Right atrium auricular region (tissue), 2 donors: ENCODE measurements at places on chromosomes 5 and 9. TPM values are rescaled to one million over a fixed set of nuclear protein-coding genes. Genes with fewer than 3 reads are reported as not detected.

GRCh38 chr9:21974343-21974721 is 19.9 kb downstream of the CDKN2A start:
- peak overlapping the region; percentile 27 for H3K4me3 ChIP-seq
- H3K27me3 ChIP-seq, result peaks cover 74% of the 10 kb centered on the region
- H3K27ac ChIP-seq, result no peak overlapping the region

TMEM252 gene
- total RNA-seq, result not detected

CENPK gene
- total RNA-seq, result not detected

GRCh38 chr5:135027266-135027696 is 6.7 kb downstream of the PITX1 start:
- H3K27me3 ChIP-seq, result peaks cover 50% of the 10 kb centered on the region
- no peak for DNase-seq
- no peak overlapping the region for H3K27ac ChIP-seq
- no peak overlapping the region for H3K4me3 ChIP-seq
- H3K36me3 ChIP-seq, result no peaks in the 10 kb centered on the region
- H3K4me1 ChIP-seq, result peaks cover 31% of the 10 kb centered on the region

NEUROG1 gene
- total RNA-seq, result not detected

PCDHB7 gene
- 1.0 TPM for total RNA-seq

DNA sequence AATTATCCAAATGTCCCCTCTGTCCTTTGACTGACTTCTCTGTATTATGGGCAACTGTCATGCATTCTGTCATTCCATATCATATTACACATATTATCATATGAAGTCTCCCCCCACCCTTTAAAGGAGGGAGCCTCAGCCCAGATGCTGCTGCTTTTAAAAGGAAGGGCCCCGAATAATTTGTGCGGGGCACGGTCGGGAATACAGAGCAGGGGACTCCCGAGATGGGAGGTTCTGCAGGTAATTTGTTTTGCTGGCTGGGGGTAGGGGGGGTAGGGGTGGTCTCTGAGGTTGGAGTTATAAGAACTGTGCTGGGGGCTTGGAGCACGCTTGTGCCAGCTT is 10.1 kb upstream of the LHX2 start:
- H3K4me1 ChIP-seq, result peaks cover 25% of the 10 kb centered on the region
- H3K27ac ChIP-seq, result no peak overlapping the region

- H3K27me3 ChIP-seq, result no peaks in the 10 kb centered on the region
- no peaks in the 10 kb centered on the region for H3K36me3 ChIP-seq
- no peak for DNase-seq
- H3K4me1 ChIP-seq, result peaks cover 9% of the 10 kb centered on the region
- H3K4me3 ChIP-seq, result no peak overlapping the region
These were observed 11.7 kb downstream of the PRUNE2 start for GRCh38 chr9:76894198-76894597.

- peaks cover 21% of the 10 kb centered on the region for H3K4me1 ChIP-seq
- H3K27me3 ChIP-seq, result no peaks in the 10 kb centered on the region
- H3K27ac ChIP-seq, result peak within 1 kb of the TSS; percentile 96
- DNase-seq, result peak; percentile 91
- peak within 1 kb of the TSS; percentile 78 for H3K4me3 ChIP-seq
- H3K36me3 ChIP-seq, result no peaks in the 10 kb centered on the region
These were observed at the start of the genes SMIM27 and TOPORS for GRCh38 chr9:32552172-32552872. Gene SMIM27 (plus strand): TSS chr9:32552327. CDS start chr9:32552435, 108 bp downstream. Gene TOPORS (minus strand): TSS chr9:32552586. CDS start chr9:32552436, 150 bp downstream.

DNA sequence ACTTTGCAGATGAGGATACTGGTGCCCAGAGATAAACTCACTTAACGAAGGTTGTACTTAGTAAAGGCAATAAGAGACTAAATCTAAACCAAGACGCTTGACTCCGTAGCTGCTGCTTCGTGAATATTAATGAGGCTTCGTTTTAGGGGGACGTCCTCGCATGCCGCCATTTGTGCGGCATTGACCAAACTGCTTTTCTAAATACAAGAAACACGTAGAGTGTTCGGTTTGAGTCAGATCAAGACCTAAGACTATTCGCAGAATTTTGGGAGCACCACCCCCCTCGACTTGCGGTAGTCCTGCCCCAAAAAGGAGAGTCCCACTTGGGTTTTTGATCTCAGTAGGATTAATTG is 1.1 kb downstream of the NPM1 start:
- H3K4me1 ChIP-seq, result no peaks in the 10 kb centered on the region
- peak overlapping the region; percentile 96 for H3K4me3 ChIP-seq
- no peaks in the 10 kb centered on the region for H3K27me3 ChIP-seq
- H3K27ac ChIP-seq, result no peak overlapping the region

- H3K4me1 ChIP-seq, result no peaks in the 10 kb centered on the region
- no peak overlapping the region for H3K27ac ChIP-seq
- no peak for DNase-seq
- no peak overlapping the region for H3K4me3 ChIP-seq
- H3K36me3 ChIP-seq, result no peaks in the 10 kb centered on the region
- no peaks in the 10 kb centered on the region for H3K27me3 ChIP-seq
These were observed 246.0 kb upstream of the KIF2A start for GRCh38 chr5:62059960-62060359.

GRCh38 chr5:127529904-127530682 is 12.7 kb downstream of the PRRC1 start:
- H3K27ac ChIP-seq, result no peak overlapping the region
- no peaks in the 10 kb centered on the region for H3K4me1 ChIP-seq
- peaks cover 89% of the 10 kb centered on the region for H3K36me3 ChIP-seq
- no peak for DNase-seq

- H3K4me3 ChIP-seq, result no peak overlapping the region
- H3K36me3 ChIP-seq, result no peaks in the 10 kb centered on the region
- H3K27ac ChIP-seq, result no peak overlapping the region
- no peaks in the 10 kb centered on the region for H3K4me1 ChIP-seq
These were observed 14.4 kb downstream of the CPLX2 start for GRCh38 chr5:175885813-175886212.

PCDHB15 gene
- total RNA-seq, result 3.2 TPM

DNA sequence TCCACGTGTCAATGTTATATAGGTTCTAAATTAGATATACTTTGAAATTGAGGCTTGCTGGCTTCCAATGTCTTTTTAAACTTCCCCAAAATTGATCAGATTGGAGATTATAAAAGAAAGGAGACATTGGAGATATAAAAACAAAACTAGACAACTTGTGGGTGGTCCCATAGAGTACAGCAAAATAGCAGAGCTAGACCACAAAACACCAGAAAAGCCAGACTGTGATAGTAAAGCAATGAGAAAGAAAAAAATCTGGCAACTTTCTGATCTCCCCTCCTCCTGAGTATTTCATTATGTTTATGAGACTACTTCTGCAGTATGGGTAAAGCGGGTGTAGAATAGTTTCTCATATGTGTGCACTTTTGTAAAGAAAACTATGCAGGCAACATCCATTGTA is 713.8 kb upstream of the MEF2C start:
- H3K27me3 ChIP-seq, result no peaks in the 10 kb centered on the region
- no peak overlapping the region for H3K4me3 ChIP-seq

DNA sequence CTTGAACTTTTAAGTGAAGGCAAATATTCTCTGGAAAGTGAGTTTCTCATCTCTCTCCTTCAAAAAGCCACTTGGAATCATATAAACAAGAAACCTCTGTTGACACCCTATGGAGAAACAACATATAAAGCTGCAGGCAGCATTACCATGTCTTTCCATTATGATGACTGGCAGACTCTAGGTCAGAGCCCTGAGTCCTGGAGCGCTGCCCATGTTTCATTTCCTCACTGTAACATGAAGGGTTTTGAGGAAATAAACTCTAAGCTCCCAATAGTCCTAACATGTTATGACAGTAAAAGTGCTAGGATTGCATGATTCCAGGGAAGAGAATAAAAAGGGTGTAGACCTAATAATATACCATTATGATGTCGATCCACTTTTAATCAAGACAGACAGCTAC is 220.6 kb downstream of the CTNND2 start:
- no peaks in the 10 kb centered on the region for H3K36me3 ChIP-seq
- no peaks in the 10 kb centered on the region for H3K27me3 ChIP-seq
- no peak overlapping the region for H3K27ac ChIP-seq
- no peak overlapping the region for H3K4me3 ChIP-seq
- H3K4me1 ChIP-seq, result no peaks in the 10 kb centered on the region
- no peak for DNase-seq

DNA sequence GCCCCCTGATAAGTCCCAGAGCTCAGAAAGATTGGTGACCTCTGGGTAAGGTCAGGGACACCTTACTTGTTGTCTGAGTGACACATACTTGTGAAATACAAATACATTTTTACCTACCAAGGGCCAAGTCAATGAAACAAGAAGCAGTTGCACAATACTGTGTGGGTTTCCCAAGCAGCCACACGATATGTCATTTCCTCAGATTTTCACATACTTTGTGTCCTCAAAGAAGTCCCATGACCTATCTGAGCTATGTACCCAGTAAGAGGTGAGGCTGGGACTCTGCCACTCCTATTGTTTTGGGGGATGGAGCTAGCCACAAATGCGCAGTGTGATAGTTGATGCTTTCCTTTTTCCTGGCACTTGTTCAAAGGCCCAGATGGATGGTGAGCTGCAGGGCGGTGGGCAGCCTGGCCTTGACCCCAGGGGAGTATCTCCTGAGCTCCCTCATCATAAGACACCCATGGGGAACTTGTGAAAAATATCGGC is 4.8 kb upstream of the SLC25A51 start:
- H3K27me3 ChIP-seq, result no peaks in the 10 kb centered on the region
- no peaks in the 10 kb centered on the region for H3K36me3 ChIP-seq
- H3K27ac ChIP-seq, result no peak overlapping the region

DNA sequence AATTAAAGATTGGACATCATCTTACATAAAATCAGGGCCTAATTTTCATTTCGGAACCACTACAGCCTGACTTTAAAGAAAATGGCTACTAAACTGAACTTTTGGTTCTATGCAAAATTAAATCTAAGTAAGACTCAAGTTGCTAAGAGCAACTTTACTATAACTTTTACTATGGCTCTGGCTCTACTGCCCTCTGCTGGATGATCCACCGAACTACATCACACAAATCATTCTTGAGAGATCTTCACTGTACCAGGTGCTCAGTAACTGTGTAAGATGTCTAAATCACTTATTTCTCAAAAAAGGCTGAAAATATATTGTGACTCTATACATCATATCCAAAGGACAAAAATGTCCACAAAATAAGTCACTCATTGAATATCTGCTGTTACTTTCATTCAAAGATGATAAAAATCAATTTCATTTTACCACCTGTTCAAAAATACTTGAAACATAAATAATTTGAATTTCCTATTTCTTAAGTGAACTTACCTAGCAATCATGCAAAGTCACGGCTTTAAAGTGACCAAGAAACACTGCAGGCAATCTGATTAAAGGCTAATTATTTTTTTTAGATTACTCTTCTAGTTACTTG is 13.5 kb downstream of the MOCS2 start:
- DNase-seq, result peak; percentile 88
- H3K27me3 ChIP-seq, result no peaks in the 10 kb centered on the region
- no peak overlapping the region for H3K4me3 ChIP-seq
- no peaks in the 10 kb centered on the region for H3K4me1 ChIP-seq
- no peak overlapping the region for H3K27ac ChIP-seq
- H3K36me3 ChIP-seq, result peaks cover 36% of the 10 kb centered on the region

GRCh38 chr5:14816374-14816998 is 55.1 kb downstream of the ANKH start:
- no peaks in the 10 kb centered on the region for H3K4me1 ChIP-seq
- no peaks in the 10 kb centered on the region for H3K36me3 ChIP-seq
- no peak overlapping the region for H3K27ac ChIP-seq
- H3K27me3 ChIP-seq, result no peaks in the 10 kb centered on the region
- no peak for DNase-seq

DNA sequence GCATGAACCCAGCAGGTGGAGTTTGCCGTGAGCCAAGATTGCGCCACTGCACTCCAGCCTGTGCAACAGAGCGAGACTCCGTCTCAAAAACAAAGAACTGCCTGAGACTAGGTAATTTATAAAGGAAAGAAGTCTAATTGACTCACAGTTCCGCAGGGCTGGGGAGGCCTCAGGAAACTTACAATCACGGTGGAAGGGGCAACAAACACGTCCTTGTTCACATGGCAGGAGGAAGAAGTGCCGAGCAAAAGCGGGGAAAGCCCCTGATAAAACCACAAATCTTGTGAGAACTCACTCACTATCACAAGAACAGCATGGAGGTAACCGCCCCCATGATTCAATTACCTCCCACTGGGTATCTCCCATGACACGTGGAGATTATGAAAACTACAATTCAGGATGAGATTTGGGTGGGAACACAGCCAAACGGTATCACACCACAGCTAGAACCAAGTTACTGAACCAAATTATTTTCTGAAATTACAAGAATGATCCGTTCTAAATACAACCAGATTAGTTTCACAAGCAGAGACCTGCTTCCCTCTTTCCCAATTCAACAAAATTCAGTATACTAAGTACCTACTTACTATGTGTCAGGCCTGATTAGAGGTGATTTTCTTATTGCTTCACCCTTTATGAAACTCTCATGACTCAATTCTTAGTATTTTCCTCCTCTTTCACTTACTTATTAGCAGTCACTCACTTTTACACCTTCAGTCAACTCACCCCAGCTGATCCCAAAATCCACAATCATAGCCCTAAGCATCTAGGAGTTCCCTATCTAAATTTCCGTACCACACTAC is 8.4 kb downstream of the UBTD2 start:
- H3K36me3 ChIP-seq, result no peaks in the 10 kb centered on the region
- H3K27ac ChIP-seq, result no peak overlapping the region
- H3K27me3 ChIP-seq, result no peaks in the 10 kb centered on the region
- H3K4me3 ChIP-seq, result no peak overlapping the region
- no peaks in the 10 kb centered on the region for H3K4me1 ChIP-seq

ANKRD34B gene
- not detected for total RNA-seq

DNA sequence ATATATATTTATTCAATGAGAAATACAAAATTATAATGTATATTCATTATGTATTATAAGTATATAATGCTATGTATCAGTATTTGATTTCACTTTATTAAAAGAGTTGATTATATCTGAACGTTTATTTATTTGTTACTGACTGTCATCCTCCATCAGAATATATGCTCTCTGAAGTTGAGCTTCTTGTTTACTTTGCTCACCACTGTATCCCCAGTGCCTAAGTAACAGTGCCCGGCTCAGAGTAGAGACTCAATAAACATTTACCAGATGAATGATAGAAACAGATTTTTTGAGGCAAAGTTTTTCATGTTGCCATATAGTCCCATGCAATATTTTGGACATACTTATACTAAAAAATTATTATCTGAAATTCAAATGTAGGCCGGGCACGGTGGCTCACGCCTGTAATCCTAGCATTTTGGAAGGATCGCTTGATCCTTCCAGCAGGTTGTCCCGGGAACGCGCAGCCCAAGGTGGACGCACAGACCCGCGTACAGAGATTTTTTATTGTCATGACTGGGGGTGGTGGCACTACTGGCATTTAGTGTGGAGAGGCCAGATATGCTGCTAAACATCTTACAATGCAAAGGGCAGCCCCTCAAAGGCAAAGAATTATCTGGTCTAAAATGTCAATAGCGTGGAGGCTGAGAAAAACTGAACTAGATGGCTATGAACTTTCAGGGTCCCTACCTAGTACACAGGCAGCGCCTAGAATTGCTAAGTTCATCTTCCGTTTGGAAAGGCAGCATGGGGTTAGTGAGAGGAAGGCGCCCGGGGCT is 761 bp upstream of the DNAJC25 start:
- H3K27me3 ChIP-seq, result no peaks in the 10 kb centered on the region
- peak overlapping the region; percentile 37 for H3K27ac ChIP-seq
- peak overlapping the region; percentile 84 for H3K4me3 ChIP-seq
- no peak for DNase-seq

PALM2AKAP2 gene
- total RNA-seq, result 61.1 TPM

TSSK1B gene
- total RNA-seq, result not detected
